Neural crest cell (in vitro differentiated cells): ENCODE measurements at places on chromosomes 16 and 17. TPM values are rescaled to one million over a fixed set of nuclear protein-coding genes. Genes with fewer than 3 reads are reported as not detected.

DNA sequence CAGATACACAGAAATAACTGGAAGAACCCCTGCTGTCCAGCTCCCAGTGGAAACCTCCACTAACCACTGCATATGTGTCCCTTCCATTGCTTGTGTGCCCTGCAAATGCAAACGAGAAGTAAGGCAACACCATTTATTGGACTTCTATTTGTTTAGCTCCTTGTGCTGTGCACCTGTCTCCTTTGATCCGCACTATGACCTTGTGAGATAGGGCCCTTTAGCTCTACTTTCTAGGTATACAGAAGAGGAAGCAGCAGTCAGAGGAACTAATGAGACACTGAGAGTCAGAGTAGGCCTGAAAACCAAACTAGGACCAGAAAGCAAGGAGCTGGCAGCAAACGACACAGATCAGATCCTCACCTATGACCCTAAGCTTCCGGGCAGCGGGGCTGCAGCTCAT, 22.4 kb downstream of the SOX9 start:
- H3K27ac ChIP-seq, result no peak overlapping the region
- H3K4me1 ChIP-seq, result peaks cover 11% of the 10 kb centered on the region
- H3K27me3 ChIP-seq, result no peaks in the 10 kb centered on the region
- H3K4me3 ChIP-seq, result no peak overlapping the region

BAIAP3 gene
- total RNA-seq, result 3.4 and 4.0 TPM in 2 replicates

HLF gene
- not detected in 2 replicates for total RNA-seq

CALB2 gene
- not detected in 2 replicates for total RNA-seq

DNA sequence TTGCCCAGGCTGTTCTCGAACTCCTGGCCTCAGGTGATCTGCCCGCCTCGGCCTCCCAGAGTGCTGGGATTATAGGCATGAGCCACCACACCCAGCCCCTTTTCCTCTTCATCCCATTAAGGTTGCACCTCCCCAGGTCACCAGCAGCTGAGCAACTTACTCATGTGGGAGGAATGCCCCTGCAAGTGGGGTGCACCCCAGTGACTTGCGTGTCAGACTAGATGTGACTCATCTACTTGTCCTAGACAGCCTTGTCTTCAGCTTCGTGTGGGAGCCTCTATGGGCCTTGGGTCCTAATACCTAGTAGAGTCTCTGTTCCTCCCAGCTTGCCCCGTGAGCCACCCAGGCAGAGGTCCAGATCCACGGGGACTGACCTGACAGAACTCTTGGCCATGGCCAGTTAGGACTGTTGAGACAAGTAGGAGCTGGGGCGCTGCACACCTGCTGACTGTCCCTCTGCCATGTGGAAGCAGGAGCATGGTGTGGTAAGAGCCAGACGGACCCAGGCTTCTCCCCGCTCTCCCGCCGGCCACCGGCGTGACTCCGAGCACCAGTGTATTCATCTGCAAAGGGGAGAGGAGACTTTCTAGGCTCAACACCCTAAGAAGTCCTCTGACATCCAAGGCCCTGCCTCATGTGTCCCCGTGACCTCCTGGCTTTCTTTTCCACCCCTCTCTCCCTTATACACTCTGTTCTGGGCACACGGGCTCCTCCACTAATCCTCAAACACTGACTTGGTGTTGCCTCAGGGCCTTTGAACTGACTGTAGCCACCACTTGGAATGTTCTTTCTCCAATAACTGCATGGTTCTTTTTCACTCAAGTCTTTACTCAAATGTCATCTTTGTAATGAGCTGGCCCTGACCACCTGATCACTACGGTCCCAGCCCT, 11.6 kb upstream of the CBX4 start:
- no peak overlapping the region for H3K27ac ChIP-seq
- H3K4me3 ChIP-seq, result peak overlapping the region; percentile 23
- no peaks in the 10 kb centered on the region for H3K36me3 ChIP-seq
- H3K4me1 ChIP-seq, result peaks cover 20% of the 10 kb centered on the region
